ENCODE measurements at places on chromosomes 5 and 9. TPM values are rescaled to one million over a fixed set of nuclear protein-coding genes. Genes with fewer than 3 reads are reported as not detected.

The FOXD4L6 gene
- total RNA-seq, result not detected

DNA sequence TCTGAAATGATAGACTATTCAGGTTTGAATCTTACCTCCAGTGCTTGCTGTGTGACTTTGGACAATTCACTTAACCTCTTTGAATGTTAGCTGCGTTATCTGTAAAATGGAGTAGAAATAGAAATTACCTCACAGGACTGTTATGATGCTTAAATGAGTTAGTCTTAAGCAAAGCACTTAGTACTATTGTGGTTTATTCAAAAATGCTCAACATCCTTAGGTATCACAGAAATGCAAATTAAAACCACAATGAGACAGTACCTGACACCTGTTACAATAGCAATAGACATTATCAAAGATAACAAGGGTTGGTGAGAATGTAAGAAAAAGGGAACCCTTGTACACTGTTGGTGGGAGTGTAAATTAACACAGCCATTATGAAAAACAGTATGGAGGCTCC lies 77.6 kb upstream of the FREM1 start:
- DNase-seq, result no peak

DNA sequence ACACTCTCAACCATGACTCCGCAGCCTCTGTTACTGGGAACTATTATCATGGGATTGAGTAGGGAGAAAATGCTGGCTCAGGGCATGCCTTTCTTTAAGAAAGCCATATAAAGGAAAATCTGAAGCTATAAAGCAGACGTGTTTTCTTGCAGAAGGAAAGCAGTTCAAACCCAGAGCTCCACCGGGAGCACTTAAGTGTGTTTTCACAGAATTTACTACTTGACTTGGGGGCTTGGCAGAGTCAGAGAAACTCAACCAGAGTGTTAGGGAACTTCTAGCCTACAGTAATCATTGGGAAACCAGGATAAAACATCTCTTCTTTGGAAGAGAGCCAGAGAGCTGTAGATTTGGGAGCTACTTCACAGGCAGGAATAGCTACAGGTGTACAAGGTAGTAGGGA lies 283.4 kb upstream of the ADRA1B start:
- DNase-seq, result no peak

DNA sequence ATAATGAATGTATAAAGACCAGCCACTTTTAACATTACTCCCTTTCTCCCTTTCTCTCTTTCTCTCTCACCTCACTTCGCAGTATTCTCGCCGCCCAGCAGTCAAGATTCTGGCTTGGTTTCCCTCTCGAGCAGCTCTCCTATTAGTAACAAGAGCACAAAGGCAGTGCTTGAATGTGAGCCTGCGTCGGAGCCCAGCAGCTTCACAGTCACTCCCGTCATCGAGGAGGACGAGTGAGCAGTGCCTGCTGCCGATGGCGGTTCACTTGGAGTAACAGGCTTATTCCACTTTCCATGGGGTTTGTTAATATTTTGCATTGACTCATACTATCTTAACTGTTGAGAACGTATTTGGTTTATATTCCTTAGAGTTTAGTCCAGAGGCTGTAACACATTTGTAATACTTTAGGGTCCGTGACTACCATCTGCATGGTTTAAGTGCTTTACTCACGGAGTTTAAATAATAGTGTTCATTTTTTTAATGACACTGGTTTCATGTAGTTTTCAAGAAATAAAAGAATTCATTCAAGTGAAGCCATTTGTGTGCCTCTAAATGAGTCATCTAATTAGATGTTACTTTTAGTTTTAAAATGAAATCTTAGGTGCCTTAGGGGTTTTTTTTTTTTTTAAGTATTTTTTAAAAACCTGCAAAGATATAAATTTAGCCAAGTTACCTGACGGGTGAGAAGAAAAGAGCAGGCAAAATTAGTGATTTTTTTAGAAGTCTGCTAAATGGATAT lies 8.4 kb upstream of the DMRT3 start:
- DNase-seq, result no peak

The PTGS1 gene
- total RNA-seq, result 0.19 TPM

DNA sequence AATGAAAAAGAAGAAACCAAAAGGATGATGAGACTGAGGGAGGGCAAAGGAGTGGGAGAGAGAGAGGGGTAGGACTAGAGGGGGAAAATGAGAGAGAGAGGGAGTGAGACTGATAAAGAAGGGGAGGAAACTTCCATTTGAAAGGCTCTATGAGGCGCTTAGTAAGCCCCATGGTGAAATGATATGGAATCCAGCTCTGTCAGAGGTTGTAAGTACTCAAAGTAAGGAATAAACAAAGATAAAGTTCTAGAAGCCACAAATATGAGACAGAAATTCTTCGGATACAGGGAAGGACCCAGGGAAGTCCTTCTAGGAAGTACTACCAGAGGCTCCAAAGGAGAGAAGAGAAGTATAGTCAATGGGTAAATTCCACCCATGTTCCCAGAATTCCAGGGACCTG lies 21.7 kb upstream of the VLDLR start:
- DNase-seq, result no peak

- DNase-seq, result peak; percentile 86
Measured at GRCh38 chr9:21994556-21995005, at the start of gene CDKN2B-AS1. CDKN2B-AS1 (plus strand) TSS chr9:21994791.

- no peak for DNase-seq
Measured at GRCh38 chr5:111384220-111384619, 128.1 kb downstream of the STARD4 start.

The LECT2 gene
- 0.70 TPM for total RNA-seq

DNA sequence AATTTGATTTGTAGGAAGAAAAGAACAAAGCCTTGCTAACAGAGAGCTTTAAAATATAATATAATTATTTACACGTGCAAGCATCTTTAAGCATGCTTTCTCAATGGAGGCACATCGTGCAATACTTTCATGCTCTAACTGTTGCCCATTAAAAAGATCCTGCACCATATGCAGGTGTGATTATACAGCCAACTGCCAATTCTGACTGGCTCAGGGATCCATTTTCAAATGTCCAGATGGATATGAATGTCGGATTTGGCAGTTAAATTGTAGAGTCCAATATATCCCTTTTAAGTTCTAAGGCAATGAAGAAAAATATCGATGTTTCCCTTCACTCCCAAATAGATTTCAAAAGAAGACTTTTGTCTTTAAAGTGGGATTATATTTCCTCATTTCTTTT lies 416.4 kb upstream of the CD180 start:
- DNase-seq, result no peak

Measured in Caco-2 (cell line).